SK-N-SH (cell line): ENCODE measurements at places on chromosomes 11 and 22.
A peak's percentile ranks its signal among the peaks of the same experiment; 100 is the strongest.

GRCh38 chr22:19970031-19970478 lies 28.4 kb upstream of the TXNRD2 start:
- no peak for DNase-seq

DNA sequence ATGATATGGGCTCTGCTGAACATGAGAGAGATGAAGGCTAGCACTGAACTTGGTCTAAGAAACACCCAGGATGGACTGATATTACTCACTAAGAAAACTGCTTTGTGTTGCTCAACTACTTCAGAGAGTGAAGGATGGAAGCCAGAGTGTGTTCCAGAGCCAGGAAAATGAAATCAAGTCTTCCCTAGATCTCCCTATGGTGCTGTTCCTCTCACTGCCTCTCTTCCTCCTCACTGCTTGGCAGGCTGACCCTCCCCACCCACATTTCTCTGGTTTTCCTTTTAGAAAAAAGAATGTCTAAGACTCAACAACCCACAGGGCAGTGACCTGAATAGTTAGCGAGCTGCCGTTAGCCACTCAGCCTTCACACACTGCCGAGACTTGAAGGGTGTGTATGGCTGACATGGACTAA lies 65.6 kb downstream of the CCDC81 start:
- no peak for DNase-seq

GRCh38 chr11:77136074-77136473 lies 8.0 kb downstream of the MYO7A start:
- no peak for DNase-seq

DNA sequence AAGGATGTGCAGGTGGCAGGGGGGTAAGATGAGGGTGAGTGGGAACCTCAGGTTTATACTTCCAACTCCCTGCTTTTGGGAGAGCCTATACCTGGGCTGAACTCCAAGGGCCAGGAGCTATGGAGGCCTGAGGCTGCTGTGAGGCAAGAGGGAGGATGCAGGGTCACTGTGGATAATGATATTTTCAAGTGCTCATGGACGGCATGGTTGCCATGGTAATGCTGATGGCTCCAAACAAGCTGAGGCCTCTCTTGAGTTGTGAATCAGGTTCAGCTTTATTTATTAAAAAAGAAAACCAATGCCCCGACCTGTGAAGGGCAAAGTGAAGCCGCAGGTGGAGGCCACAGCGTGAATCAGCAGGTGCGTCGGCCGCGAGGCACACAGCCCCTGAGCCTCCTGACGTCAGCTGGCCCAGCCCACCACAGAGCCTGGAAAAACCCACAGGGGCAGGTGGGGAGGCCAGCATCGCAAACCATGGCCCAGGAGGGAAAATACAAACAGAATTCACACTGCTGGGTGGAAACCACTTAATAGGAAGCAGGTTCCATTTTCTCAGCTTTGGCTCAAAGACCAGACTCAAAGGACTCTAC lies 17.4 kb upstream of the CREB3L1 start:
- no peak for DNase-seq

GRCh38 chr11:84398017-84398626 lies 1112.0 kb upstream of the CCDC90B start:
- peak; percentile 28 for DNase-seq

- DNase-seq = no peak
Observed at GRCh38 chr11:70167723-70168404, 35.2 kb upstream of the FADD start.

DNA sequence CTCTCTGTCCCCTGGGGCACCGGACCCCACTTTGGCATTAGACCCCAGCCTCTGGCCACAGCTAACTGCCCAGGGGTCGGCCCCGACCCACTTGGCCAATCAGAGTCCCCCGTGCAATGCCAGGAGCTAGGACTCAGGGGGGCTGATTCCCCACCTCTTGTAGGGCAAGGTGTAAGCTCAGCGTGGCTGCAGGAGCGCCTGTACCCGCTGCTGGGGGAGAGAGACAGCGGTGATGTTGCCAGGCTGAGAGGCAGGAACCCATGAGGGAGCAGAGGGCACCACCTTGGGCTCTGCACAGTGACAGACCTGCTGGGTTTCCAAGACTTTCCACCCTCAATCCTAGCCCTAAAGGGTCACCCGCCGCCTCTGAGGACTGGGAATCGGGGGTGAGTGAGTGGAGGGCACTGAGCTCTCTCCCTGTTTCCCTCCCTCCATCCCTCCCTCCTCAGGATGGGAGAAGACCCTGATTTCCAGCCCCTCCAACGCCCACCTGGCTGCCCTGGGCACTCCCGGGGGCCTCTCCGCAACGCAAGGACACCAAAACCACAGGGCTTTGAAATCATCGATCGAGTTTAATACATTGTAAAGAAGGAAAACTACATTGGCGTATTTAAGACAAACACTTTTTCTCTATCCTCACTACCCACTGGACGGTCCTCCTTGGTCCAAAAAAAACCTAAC lies 128.4 kb downstream of the ARHGAP8 start:
- no peak for DNase-seq

- DNase-seq = peak; percentile 10
Observed at GRCh38 chr11:65423516-65424204, 1.1 kb downstream of the NEAT1 start.

GRCh38 chr11:70072461-70072860 lies 5.7 kb upstream of the ANO1 start:
- peak; percentile 11 for DNase-seq

DNA sequence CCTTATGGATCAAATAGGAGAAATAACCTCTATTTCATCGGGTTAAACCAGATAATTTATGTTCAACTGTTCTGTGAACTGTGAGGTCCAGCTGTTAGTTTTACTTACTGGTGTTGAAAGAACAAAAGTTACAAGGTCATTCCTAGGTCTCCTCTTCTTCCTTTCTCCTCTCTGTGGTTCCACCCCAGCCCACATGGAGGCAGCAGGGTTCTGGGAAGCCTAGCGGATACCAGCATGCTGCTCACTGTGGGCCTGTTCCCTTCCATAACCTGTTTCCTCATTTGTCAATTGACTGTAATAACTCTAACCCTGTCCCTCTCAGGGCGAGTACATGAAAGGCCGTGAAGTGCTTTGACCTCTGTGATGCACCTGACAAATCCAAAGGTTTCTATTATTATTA lies 27.8 kb downstream of the RELT start:
- peak; percentile 84 for DNase-seq
